ENCODE measurements at places on chromosomes 5 and 9.

- DNase-seq = no peak
Observed at GRCh38 chr9:33233626-33234342, 6.2 kb upstream of the SPINK4 start.

GRCh38 chr5:14775857-14776256 lies 95.7 kb downstream of the ANKH start:
- no peak for DNase-seq

DNA sequence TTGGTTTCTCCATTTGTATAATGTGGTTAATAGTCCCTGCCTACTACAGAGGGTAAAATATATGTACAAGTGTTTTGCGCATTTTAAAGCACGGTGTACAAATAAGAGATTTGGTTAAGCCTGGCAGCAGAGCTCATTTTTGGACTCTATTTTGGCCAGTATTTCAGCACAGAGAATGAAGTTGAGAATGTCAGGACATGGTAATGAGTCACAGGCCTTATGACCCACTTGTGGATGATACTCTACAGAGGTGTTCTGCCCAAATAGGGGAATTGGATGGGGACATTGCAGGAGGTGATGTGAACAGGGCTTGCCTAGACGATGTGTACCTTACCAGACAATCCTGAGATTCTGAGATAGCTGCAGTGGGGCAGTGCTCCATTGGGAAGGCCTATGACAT lies 50.6 kb downstream of the MELK start:
- no peak for DNase-seq

DNA sequence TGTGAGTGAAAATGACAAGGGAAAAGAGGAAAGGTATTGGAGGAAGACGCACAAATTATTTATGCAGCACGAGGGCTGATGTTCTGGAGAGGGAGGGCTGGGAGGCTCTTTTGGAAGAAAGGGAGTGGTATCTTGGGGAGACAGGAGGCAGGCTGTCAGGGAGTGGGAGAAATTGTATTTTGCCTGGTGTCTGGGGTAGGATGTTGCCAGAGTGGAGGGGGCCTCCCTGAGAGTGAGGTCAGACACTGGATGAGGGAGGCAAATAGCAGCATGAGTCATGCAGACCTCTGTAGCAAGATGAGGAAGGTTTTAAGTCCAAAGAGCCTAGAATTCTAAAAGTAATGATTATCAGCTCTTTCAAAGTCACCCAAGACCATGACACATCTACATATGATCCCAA lies 158.0 kb downstream of the DMRT2 start:
- DNase-seq = no peak

- no peak for DNase-seq
Observed at GRCh38 chr9:69469136-69469535, 144.1 kb downstream of the ENTREP1 start.

- DNase-seq = no peak
Observed at GRCh38 chr9:138049779-138050471, 172.3 kb downstream of the CACNA1B start.

DNA sequence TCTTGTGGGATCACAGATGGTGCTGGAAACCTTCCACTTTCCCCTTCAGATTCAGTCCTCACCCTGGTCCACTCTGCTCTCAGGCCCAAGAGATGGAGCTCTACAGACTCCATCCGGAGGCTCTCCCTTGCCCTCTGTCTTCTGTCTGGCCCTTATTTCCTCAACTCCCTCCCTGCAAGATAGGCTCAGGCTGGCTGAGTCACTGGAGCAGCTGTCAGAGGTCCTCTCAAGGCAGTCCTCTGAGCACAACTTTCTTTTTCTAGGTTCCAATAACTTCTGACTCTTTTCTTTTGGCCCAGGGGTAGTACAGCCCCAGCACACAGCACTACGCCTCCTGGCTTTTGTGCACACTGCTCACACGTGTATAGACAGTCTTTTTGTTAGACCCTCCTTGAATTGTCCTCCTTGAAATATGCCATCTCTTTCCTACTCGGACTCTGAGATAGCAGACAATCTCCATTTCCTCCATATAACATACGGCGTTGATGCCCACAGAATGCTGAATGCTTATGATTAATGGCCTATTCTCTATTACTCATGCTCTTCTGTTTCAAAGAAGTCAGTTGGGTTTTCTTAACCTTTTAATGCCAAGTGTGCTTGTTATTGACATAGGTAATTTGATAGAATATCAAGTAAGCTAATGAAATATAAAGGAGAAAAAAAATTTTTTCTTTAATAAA lies 193.1 kb downstream of the SLC12A2 start:
- no peak for DNase-seq

- no peak for DNase-seq
Observed at GRCh38 chr9:134648701-134649530, 7.3 kb downstream of the COL5A1 start.

DNA sequence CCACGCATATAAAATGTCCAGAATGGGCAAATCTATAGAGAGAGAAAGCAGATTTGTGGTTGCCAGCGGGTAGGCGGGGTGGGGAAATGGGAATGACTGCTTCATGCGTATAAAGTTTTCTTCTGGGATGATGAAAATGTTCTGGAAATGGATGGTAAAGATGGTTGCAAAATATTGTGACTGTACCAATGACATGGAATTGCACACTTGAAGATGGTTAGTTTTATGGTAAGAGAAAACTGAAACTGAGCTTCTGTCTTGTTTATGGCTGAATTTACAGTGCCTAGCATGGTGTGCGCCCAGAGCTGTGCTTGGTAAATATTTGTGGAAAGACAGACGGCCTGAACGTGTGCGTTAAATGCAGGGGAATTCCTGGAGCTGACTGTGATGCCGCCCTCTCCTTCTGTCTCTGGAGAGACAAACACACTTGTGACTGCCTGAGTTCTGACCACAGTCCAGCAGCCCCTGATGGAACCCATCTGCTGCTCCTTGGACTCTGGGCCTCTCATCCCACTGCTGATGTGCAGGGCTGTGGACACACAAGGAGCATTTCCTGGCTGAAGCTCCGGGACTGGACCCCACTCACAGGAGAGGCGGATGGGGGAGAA lies 8.6 kb upstream of the PTGES start:
- no peak for DNase-seq

- DNase-seq = no peak
Observed at GRCh38 chr5:98368141-98368540, 405.3 kb upstream of the RGMB start.
